ENCODE measurements at places on chromosomes 3 and 15.

- DNase-seq, result peak; percentile 50
Observed at GRCh38 chr3:149507491-149508324, 33.2 kb downstream of the TM4SF4 start.

DNA sequence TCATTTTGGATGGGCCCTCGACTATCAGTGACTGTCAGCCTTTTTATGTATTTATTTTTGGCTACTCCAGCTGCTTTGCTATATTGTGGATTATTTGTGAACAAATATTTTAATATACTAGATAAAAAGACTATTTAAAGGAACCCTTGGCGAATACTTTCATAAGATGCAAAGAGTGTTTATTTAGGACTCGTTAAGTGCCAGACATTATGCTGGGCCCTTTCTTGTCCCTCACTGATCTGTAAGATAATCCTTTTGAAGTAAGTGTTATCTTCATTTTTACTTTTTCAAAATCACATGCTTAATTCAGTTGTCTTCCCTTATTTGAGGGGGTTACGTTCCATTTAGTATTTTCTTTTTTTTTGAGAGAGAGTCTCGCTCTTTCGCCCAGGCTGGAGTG lies 376.8 kb upstream of the C2CD4B start:
- DNase-seq, result no peak

DNA sequence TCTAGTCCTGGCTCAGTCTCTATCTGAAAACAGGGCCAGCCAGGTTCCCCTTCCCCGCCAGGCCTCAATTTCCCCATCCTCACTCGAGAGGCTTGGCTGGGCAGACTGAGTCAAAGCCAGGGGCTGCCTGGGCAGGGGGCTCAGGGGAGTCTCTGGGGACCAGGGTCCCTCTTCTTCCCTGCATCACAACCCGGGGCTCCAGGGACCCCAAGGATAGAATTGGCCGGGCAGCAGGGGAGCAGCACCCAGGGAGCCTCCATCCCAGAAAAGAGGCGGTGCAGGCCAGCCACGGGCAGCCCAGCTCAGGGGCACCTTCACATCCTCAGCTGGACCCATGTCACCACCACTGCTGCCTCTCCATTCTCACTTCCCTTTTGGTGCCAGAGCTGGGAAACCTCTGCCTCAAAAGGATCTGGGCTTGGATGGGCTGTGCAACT lies 13.3 kb upstream of the PLXND1 start:
- DNase-seq, result no peak

DNA sequence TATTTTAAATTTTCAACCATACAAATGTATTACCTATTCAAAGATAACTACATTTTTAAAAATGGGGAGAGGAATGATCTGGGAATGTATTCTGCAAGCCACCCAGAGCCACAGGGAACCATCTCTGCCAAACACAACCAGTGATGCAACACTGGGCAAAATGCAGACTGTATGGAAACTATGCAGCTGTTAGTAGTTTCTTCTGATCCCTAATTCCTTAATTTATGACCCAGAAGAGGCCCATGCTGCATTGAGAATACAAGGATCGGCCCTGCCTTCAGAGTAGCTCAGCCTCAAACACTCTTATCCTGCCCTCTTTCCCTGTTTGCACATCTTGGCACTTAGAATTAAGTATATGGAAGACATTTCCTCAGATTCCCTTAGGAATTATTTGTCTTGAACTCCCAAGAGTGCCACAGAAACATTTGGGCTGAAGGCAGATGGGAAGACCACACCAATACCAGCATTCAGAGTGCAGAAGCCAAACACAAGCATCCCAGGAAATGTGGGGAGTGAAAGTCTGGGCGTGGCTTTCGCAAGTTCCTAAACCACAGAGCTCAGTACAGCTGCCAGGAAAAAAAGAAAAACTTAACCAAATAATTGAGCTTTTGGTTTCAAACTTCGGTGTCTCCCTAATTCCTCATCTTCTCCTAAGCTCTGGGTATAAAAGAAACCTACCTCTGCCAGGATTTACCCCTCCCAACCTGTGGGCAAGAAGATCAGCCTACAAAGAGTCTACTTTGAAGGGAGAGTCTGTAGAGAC lies 5.3 kb downstream of the SNUPN start:
- DNase-seq, result no peak

DNA sequence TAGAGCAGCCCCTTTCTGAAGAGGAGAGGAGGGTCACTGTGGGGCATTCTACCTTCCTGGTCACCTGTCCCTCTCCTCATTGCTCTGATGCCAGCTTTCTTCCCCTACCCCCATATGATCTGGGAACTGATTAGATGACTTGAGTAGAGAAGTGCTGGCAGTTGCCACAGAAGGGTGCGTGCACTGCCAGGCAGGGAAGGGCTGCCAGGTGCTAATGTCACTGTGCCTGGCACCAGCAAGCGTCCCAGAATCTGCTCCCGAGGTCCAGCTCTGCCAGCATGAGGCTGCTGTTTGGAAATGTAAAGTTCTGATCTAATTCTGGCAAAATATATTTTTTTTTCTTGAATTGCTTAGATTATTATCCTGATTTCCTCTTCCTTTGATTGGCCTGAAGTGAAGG lies 52.8 kb downstream of the PPM1L start:
- no peak for DNase-seq

DNA sequence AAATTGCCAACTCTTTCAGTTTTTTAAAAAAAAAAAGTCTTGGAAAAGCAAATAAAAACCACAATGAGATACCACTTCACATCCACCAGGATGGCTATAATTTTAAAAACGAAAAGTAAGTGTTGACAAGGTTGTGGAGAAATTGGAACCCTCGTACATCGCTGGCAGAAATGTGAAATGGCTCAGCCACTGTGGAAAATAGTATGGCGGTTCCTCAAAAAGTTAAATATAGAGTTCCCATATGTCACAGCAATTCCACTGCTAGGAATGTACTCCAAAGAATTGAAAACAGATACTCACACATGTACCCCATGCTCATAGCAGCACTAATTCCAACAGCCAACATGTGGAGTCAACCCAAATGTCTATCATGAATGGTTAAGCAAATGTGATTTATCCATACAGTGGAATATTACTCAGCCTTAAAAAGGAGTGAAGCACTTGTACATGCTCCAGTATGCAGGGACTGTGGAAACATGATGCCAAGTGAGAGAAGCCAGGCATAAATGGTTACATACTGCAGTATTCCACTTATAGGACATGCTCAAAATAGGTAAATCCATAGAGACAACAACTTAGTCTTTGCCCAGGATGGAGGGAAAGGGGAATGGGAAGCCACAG lies 73.8 kb upstream of the PCSK6 start:
- DNase-seq, result no peak

- DNase-seq, result no peak
Observed at GRCh38 chr3:188889054-188889491, 282.7 kb upstream of the TPRG1 start.

GRCh38 chr15:76206325-76206976 lies 104.8 kb downstream of the ETFA start:
- no peak for DNase-seq
